ENCODE measurements at places on chromosomes 2 and 18.

DNA sequence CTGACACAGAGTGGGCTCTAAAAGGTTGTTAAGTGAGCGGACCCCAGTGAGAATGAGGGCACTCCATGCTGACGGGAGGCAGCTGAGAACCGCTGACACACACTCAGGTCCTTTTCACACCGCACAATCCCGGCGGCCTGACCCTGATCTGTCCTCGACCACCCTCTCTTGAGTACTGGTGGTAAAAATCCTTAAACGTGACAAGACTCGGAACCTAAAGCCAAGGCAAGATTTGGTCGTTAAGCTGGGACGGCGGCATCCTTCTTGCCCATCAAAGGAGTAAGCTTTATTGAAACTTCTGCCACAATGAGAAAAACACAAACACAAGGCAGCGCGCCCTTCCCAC, 569 bp downstream of the TMX3 start:
- no peak for DNase-seq

DNA sequence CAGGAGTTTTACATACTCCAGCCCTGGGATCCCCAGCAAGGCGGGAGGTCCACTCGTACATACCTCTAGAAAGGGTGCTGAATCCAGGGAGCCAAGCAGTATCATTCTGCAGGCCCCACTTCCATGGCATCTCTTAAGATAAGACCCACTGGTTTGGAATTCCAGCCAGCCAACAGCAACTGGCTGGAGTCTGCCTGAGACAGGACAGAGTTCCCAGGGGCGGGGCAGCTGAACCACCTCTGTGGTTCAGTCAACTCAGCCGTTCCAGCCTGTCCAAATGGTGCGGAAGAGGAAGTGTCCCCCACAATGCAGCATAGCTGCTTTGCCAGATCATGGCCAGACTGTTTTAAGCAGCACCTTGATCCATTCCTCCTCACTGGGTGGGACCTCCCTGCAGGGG, 33.2 kb downstream of the ZNF892 start:
- DNase-seq = no peak

GRCh38 chr2:44598330-44599119, 236.8 kb downstream of the CAMKMT start:
- no peak for DNase-seq

DNA sequence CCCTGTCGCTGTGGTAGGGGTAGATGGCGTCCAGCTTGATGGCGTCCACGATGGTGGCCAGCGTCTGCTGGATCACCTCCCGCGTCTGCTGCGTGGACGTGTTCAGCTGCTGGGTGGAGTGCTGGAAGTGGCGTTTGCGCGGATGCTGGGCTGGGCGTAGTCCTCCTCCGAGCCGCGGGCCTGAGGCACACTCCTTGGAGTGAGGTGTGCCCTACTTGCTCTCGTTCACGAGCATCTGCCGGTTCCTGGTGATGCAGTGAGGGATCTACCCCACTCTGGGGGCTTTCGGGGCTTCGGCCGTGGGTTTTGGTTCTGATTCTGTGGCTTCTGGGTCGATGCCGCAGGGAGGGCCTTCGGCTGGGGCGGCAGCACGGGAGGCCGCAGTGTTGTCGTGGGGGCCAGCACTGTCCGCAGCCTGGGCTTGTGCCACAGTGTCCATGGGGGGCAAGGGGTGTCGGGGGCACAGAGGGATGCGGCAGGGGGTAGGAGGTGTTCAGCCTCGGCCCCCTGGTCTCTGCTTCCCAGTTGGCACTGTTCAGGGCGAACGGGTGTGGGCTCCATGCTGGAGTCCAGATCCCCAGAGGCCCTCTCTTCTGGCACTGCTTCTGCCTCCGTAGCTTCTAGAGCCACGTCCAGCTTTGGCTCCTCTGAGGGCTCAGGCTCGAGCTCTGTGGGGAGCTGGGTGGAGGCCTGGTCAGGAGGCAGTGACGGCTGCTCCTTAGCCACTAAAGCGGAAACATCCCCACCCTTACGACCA, 890.6 kb upstream of the LRRTM1 start:
- no peak for DNase-seq

GRCh38 chr18:44744161-44745121, 63.8 kb downstream of the SETBP1 start:
- DNase-seq = no peak

- no peak for DNase-seq
Measured at GRCh38 chr2:204255071-204255470, 290.2 kb upstream of the PARD3B start.

GRCh38 chr2:28268386-28268785, 124.3 kb upstream of the FOSL2 start:
- no peak for DNase-seq

- DNase-seq = no peak
Measured at GRCh38 chr2:121888189-121888557, 132.7 kb downstream of the TSN start.

DNA sequence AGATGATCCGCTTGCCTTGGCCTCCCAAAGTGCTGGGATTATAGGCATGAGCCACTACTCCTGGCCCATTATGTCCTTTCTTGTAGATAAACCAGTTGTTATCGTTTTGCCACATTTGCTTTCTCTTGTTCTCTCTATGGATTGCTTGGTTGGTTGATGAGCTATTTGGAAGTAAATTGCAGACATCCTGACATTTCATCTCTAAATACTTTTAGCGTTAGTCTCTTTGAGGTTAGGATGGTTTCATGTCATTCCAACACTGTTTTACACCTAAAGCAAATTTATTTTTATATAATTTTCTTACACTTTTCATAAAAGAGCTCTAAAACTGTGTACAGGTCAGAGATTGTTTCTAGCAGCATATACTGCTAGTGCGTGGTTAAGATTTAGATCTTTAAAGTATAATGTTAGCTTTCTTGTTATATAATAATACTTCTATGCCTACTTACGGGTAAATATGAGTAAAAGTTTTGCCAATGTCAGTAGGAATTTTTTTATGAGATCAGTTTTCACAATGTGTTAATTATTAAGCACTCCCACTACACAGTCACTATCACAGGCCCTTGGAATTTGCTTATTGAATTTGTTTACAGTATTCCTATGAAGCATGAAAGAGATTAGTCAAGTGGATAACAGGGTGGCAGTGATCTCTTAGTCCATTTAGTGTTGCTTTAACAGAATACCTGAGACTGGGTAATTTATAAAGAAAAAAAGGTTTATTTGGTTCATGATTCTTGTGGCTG, 10.3 kb downstream of the POLI start:
- no peak for DNase-seq

GRCh38 chr2:16351137-16351536, 314.5 kb downstream of the CYRIA start:
- DNase-seq = no peak

- DNase-seq = no peak
Measured at GRCh38 chr2:122319539-122320132, 564.2 kb downstream of the TSN start.

- no peak for DNase-seq
Measured at GRCh38 chr18:24456549-24456948, 3.9 kb upstream of the HRH4 start.
